ENCODE measurements at places on chromosomes 11 and 22.

DNA sequence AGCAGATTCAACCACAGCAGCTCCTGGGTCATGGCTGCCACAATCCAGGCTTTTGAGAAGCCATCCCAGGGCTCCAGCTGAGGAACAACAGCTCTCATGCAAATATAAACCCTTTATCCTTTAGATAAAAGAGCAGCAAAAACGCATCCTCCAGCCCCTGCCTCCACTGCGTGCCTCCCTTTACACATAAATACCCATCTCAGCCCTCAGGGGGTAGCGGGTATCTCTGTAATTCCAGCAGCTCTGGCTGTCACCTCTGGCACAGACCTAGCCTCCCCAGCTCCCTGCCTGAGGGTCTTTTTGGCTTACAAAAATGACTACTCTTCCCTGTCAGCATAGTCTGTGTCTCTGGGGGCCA, 21.6 kb downstream of the LMO1 start:
- no peak for DNase-seq

DNA sequence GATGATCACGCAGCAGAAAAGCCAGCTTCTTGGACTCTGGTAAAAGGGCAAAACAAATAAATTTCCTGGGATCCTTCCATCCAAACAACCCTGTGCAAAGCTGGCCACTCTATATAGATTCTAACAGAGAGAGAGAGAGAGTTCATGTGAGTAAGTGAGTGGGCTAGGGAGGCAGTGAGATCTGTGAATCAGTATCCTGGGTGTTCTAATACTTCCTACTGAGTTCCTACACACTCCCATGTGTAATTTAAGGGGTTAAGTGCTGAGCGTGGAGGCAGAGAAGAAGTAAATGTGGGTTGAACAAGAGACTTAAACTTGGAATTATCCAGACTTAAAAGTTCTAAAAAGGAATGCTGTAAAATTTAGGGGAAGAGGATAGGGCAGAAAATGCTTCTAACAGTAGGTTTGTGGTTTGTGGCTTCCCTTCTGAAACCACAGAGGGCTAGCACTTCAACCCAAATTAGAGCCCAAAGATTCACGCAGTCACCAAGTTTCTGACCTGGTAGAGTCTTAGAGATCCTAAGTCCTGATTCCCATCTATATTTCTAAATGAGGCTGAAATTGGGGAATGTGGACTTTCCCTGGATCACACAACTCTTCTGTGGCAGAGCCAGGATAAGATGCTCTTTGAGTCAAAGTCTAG, 413.9 kb downstream of the TENM4 start:
- no peak for DNase-seq

GRCh38 chr11:534396-535209, 773 bp downstream of the HRAS start:
- no peak for DNase-seq

DNA sequence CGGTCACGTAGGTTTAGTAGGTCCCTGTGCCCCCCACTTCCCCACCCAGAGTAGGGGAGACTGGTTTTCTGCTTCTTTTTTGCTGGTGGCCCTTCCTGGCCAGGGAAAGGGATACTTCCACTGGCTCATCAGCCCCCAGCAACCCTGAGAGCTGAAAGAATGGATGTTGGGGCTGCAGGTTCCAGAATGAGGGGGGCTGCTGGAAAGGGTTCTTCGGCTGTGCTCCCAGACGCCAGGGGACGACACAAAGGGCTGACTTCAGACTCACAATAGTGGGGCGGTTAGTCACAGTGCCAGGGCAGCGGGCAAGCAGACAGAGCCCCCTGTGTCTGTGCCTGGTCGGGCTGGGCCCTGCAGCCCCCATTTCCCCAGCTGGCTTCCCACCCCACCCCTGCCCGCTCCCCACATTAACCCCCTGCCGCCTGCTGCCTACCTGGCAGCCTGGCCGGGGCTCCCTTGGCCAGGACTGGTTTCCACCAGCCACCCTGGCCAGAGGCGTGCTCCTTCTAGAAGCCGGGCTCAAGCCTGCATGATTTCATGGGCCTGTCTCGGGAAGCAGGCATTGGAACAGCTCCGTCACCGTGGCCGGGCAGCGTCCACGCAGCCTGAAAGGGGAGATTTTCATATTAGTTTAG, 79.1 kb upstream of the WNT7B start:
- no peak for DNase-seq

GRCh38 chr11:41578421-41579051, 119.1 kb upstream of the LRRC4C start:
- no peak for DNase-seq

GRCh38 chr11:62193952-62194351, 3.9 kb downstream of the SCGB1D1 start:
- no peak for DNase-seq

GRCh38 chr11:4664786-4665185, 21.0 kb downstream of the OR51E1 start:
- no peak for DNase-seq

- no peak for DNase-seq
Observed at GRCh38 chr11:117527271-117527670, 199.6 kb downstream of the CEP164 start.

GRCh38 chr11:120017582-120018150, 120.2 kb downstream of the TRIM29 start:
- no peak for DNase-seq

DNA sequence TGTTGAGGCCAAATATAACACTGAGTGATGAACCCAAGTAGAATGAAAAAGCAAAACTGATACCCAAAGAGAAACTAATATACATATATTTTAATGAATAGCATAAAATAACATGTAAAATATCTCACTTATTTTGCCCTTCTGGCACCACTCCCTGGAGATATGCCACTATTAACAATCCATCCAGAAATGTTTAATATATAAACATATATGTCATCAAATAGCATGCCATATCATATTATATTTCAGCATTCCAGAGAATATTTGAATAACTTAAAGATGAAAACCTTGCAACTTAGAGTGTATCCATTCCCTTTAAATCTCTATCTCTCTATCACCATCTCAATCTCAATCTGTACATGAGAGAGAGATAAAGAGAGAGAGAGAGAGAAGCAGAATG, 1073.3 kb upstream of the RAG2 start:
- no peak for DNase-seq

- no peak for DNase-seq
Observed at GRCh38 chr11:39345834-39346442, 2113.5 kb downstream of the LRRC4C start.

GRCh38 chr22:40666151-40666848, 13.0 kb upstream of the MCHR1 start:
- DNase-seq, result no peak

GRCh38 chr11:93700830-93701229, 39.3 kb downstream of the CEP295 start:
- no peak for DNase-seq

- no peak for DNase-seq
Observed at GRCh38 chr11:119859684-119860083, 130.7 kb upstream of the NECTIN1 start.

DNA sequence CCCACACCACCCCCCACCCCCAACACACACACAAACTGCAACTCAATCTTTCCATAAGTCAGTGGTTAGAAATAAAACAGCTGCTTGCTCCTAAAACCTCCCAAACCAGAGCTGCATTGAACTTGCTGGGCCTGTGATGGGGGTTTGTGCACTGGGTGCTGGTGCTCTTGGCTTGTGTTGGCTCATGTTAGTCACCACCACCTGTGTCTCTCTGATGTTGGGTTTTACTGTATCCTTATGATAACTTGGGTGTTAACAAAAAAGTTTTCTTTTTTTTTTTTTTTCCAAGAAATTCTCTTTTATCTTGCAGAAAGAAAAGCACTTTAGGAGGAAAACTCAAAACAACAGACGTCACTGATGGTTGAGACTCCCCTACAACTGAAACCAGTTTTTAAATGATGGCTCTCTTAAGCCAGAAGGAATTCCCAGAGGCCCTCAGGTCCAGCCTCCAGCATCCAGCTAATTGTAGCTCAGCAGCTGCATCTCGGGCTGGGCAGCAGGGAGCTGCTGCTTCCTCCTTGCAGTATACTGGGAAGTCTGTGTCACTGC, 79.9 kb upstream of the DRD2 start:
- no peak for DNase-seq

GRCh38 chr22:21764038-21764804, 28.6 kb upstream of the YPEL1 start:
- DNase-seq, result no peak

DNA sequence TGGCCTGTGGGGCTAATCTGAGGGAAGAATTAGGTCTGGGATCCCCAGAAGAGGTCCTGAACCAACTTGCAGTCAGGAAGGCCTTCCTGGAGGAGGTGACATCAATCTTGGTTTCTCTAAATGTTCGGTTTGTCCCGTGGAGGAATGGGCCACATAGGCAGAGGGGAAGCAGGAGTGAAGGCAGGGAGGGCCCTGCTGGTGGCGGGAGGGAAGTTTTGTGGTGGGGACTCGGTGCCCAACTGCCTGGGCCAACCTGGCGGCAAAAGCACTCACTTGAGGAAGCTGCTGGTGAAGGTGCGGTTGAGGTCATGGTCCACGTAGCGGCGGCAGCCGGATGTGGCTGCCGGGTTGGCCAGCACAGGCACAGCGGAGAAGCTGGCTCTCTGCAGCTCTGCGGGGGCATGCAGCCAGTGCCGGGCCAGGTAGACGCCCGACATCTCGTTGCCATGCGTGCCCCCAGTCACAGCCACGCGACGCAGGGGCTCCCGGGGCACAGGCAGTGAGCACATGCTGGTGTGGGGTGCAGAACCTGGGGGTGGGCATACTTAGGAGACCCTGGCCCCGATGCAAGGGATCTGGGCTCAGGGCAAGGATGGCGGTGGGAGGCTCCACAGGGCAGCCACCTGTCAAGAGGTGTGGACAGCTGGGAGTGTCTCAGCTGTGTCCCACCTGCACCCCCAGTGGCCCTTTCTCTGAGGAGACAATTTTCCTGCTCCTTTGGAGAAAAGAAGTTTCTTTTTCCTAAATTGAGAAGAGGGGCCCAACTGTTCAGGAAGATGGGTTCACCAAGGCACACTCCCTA, 3.8 kb downstream of the ACY3 start:
- no peak for DNase-seq

- DNase-seq, result no peak
Observed at GRCh38 chr11:77131560-77131959, 3.5 kb downstream of the MYO7A start.

- DNase-seq, result no peak
Observed at GRCh38 chr11:65919573-65920371, 546 bp downstream of the DRAP1 start.

GRCh38 chr22:37803195-37803638, 4.5 kb upstream of the GCAT start:
- no peak for DNase-seq

DNA sequence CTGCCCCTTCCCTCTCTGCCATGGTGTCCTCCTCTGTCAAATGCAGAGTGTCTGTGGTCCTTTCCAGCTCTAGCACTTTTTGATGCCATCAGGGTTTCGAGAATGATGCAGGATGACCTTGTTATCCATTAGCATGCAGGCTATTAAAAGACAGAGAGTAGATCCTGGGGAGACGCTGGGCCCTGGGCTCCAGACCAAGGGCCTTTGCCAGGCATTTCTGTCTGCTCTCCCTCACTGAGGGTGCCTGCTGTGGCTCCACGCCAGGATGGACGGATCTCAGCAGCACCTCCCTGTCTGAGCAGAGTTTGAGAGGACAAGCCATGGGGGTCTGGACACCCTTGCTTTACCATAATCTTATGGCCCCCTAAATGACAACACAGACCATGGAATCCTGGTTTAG, 110.8 kb upstream of the CD82 start:
- no peak for DNase-seq

GRCh38 chr11:117730208-117730800, 66.7 kb downstream of the DSCAML1 start:
- DNase-seq, result no peak

All from stimulated activated CD4-positive, alpha-beta T cell treated with anti-CD3 and anti-CD28 coated beads, TNF-alpha, amount 100 ng/mL, for 1 hour (primary cell).